ENCODE measurements at places on chromosomes 12 and 14. TPM values are rescaled to one million over a fixed set of nuclear protein-coding genes. Genes with fewer than 3 reads are reported as not detected.

Gene P2RX2
- polyA plus RNA-seq = 2.2 TPM

Gene SLC39A5
- polyA plus RNA-seq = 46.5 TPM

Gene OLR1
- polyA plus RNA-seq = 1.2 TPM

Gene ADAMTS20
- polyA plus RNA-seq = 0.64 TPM

Gene NEUROD4
- not detected for polyA plus RNA-seq

DNA sequence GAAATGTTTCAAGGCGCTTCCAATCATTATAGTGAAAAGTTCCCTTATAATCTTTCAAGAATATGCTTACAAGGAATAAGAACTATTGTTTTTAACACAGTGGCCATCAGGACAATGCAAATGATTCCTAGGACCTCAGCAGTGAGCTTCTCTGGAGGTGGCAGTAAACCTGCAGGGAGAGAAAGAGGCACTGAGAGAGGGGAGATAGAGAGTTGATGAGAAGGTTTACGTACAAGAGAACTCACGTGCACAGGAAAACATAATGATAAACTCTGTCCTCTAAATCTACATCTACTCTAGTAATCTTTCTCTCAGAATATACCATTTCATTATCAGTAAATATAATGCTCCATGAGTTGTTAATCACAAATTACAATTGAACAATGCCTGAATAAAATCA is 715 bp downstream of the KLRC4 start:
- DNase-seq = no peak

- DNase-seq = no peak
Observed at GRCh38 chr12:97177481-97177880, 270.4 kb downstream of the NEDD1 start.

- no peak for DNase-seq
Observed at GRCh38 chr12:66679461-66680084, 697 bp upstream of the GRIP1 start.

- no peak for DNase-seq
Observed at GRCh38 chr12:29547864-29548263, 50.4 kb upstream of the OVCH1 start.

- no peak for DNase-seq
Observed at GRCh38 chr12:6526201-6526600, 8.1 kb upstream of the GAPDH start.

DNA sequence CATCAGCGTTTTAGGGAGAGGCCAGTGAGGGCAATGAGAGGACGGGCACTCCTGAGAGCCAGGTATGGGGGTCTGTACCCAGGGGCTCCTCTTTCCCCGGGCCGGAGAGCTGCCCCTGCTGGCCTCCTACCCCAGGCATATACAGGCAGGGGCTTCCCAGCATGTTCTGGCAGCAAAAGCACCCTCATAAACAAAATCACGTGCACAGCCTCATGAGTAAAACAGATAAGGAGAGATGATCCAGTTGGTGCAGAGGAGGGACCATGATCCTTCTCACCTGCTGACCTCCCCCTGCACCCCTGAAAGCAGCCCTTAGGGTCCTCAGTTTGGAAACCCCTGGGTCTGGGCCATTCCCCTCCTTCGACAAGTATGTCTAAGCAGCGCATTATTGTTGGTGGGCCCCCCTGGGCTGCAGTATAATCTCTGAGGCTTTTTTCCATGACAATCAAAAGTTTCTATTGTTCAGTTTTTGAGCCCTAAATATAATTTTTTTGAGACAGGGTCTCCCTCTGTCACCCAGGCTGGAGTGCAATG is 5.0 kb upstream of the KRT4 start:
- no peak for DNase-seq

DNA sequence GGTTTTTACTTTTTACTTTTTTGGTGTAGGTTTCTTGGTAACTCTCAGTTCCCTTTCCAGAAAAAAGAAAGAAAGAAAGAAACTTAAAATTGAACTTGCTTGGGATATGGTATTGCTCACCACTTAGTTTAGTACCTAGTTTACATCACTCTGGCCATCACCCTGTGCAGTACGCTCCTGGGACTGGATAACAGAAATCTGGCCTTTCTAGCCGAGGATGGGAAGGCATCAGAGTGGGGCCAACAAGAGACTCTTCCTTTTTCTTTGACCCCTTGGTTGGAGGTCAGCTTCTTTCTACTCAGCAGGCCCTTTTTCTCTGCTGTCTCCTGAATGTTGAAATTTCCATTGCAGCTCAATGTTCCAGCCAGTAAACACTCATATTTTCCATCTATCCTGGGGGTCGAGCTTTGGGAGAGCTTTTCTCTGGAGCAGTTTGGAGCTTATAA is 156.6 kb downstream of the TGFB3 start:
- DNase-seq = no peak

GRCh38 chr12:130728158-130729058 is 12.3 kb upstream of the RIMBP2 start:
- no peak for DNase-seq

- DNase-seq = no peak
Observed at GRCh38 chr14:100330388-100330931, 7.3 kb downstream of the SLC25A47 start.

DNA sequence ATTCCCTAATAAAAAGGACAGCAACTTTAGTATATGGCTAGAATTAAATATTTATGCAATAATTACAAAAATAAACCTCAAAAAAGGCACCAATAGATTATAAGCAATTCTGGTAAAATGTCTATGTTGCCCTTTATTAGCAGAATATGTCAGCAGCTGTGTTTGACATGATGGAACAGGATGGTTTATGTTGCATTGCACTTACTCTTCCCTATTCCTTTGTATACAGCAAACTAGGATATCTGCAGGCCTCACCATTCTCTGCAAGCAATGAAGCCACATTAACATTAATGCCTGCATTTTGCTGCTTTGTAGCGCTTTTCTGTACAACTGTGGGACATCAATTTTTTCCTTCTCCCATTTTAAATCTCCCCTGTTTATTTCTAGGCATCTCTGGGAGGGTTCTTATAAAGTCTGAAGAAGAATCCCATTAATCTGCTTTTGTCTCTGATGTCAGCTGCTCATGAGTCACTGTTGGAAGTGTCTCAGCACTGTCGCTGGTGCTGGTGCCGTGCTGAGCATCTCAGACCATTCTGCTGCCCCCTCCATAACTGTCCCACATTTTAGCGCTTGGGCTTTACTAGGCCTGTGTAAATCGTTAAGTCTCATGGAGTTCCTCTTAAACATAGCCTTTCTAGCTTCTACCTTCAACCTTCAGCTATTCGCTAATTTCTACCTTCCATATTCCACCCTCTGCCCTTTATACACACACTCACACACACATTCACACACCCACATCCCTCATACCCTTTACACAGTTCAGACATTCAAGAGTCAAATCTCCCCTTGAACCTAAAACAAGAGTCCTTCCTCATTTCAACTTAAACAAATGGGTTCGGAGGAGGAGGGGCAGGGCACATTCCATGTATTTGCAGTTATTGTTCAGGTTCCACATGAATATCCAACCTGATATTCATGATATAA is 64.4 kb upstream of the TRHDE start:
- no peak for DNase-seq

GRCh38 chr14:105335735-105336476 is 21.4 kb downstream of the PACS2 start:
- no peak for DNase-seq

- no peak for DNase-seq
Observed at GRCh38 chr12:7501031-7501588, 2.5 kb downstream of the CD163 start.

DNA sequence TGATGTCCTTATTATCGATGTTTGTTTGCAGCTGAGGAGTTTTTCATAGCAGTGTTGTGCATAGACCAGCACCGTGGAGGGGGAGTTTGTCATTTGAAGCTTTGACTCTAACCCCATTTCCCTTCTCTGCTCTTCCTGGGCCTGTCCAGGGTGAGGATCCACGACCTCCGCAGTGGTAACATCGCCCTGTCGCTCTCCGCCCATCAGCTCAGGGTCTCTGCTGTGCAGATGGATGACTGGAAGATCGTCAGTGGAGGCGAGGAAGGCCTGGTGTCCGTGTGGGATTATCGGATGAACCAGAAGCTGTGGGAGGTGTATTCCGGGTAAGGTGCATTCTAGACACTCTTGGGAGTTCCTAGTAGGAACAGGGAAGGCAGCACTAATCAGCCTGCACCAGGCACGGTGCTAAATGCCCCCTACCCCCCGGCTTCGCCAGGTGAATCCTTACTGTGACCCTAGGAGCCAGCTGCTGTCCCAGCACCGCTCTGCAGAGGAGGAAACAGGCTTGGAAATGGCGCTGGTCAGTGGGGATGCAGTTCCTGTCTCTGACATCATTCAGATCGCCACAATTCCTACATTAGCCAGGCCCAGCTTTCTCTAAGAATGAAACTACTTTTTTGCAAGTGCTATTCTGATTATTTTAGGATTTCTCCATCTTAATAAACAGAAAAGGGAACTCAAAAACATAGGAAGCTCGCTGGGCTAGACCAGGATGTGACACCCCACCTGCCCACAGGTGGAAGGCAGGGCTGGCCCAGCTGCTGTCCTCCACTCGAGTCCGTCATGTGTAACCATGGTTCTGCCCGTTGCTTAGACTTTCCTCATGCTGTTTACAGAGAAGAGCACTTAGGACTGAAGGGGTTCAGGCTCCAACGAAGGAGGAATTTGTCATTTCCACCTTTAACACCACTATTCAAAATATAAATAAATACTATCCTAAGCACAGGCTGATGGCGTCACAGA is 74.9 kb downstream of the TESC start:
- DNase-seq = no peak

GRCh38 chr12:114406984-114407841 is 1.3 kb upstream of the TBX5 start:
- no peak for DNase-seq

- DNase-seq = no peak
Observed at GRCh38 chr12:50050410-50051098, 6.8 kb upstream of the ASIC1 start.

- no peak for DNase-seq
Observed at GRCh38 chr12:16586350-16587109, 19.4 kb downstream of the LMO3 start.

GRCh38 chr12:112361271-112361670 is 21.0 kb downstream of the HECTD4 start:
- no peak for DNase-seq

- DNase-seq = no peak
Observed at GRCh38 chr14:28142400-28143015, 624.1 kb upstream of the FOXG1 start.

- no peak for DNase-seq
Observed at GRCh38 chr12:121812320-121812871, 8.6 kb downstream of the SETD1B start.

DNA sequence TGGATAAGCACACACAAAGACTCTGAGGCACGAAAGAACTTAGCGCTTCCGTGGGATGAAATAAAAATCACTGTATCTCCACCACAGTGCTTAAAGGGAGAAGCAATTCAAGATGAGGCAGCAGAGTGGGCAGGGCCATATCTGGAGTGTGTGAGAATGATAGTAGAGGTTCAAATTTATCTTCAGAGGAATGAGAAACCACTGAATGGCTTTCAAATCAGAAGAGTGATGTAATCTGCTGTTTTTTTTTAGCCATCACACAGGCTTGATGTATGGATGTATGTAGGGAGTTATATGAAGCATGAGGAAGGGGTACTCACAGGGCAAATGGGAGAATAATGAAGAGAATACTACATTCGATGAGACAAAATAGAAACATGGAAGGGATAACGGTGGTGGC is 24.1 kb downstream of the MDGA2 start:
- no peak for DNase-seq

DNA sequence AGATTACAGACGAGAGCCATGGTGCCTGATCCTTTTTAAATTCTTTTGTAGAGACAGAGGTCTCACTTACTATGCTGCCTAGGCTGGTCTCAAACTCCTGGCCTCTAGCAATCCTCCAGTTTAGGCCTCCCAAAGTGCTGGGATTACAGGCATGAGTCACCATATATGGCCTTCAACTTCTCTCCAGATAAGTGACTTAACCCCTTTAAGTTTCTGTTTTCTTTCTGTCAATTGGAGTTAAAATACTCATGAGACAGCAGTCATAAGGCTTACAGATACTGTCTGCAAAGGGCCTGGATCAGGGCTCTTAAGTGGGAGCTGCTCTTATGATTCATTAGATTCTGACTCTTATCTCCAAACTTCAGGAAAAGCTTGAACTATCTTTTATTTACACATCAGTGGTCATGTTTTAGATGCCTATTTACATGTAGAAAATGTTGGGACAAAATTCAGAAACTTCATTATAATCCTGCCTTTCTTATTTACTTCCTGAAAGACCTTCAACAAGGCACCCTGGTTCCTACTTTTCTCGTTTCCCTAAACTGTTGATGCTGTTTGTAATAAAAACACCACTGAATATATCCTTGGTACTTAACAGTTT is 271.5 kb upstream of the TBX3 start:
- no peak for DNase-seq

GRCh38 chr12:102503831-102504230 is 23.5 kb upstream of the IGF1 start:
- DNase-seq = no peak

GRCh38 chr14:105212541-105213300 is 31.6 kb upstream of the NUDT14 start:
- DNase-seq = no peak

- DNase-seq = no peak
Observed at GRCh38 chr12:1680804-1681492, 9.9 kb upstream of the ADIPOR2 start.

DNA sequence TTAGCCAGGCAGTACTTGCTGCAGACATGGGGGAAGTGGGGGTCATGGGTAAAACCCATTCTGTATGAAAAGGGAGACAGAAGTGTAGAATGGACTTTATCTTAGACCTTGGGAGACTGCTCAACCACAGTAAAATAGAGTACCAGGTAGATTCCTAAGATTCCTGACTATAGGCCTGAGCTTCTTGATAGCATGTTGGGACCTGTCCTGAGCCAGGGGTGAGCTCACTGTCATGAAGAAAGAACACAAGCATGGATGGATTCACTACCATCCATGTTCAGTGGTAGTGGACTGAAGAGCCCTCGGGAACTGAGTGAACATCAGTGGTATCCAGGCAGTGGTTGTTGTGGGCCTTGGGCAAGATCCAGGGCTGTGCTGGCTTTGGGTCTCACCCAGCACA is 1003.8 kb downstream of the TMTC2 start:
- no peak for DNase-seq

GRCh38 chr12:103198499-103198898 is 241.0 kb downstream of the ASCL1 start:
- DNase-seq = no peak

DNA sequence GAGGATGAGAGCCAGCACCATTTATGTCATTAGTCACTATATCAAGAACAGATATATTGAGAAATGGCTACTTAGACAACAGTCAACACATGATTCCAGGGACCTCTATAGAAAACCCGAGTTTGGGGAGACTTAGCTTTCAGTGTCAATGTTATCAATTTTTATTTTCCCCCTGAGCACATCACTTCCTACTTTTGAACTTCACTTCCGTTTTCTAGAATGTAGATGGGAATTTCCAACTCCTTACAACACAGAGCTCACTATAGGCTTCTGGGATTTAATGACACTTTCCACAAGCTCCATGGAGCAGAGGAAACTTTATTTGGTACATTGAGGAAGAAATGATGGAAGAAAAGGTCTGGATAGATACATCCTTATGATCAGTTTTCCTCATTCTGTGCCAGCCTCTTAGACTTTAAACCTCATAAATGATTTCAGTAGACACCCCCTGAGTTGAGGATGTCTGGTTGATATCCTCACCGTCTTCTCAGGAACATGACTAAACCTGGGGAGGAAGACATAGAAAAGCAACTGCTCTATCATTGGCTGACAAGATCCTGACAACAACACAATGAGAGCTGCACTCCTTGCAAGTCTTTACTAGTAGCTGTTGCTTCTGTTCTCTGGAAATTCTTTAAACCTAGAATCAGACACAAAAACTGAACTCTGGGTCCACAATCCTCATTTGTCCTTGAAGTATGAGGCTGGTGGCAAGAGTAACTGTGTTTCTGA is 449.4 kb upstream of the OR4E1 start:
- no peak for DNase-seq

Data from left renal cortex interstitium (tissue), 4 donors.